Panc1 (cell line): ENCODE measurements at places on chromosomes 2 and 18. TPM values are rescaled to one million over a fixed set of nuclear protein-coding genes. Genes with fewer than 3 reads are reported as not detected.

Gene CABYR
- 29.4 TPM for total RNA-seq

Gene COL6A3
- total RNA-seq = 0.69 TPM

Gene TEKT4
- 0.26 TPM for total RNA-seq

Gene AMER3
- not detected for total RNA-seq

Gene TTR
- total RNA-seq = 1.0 TPM

DNA sequence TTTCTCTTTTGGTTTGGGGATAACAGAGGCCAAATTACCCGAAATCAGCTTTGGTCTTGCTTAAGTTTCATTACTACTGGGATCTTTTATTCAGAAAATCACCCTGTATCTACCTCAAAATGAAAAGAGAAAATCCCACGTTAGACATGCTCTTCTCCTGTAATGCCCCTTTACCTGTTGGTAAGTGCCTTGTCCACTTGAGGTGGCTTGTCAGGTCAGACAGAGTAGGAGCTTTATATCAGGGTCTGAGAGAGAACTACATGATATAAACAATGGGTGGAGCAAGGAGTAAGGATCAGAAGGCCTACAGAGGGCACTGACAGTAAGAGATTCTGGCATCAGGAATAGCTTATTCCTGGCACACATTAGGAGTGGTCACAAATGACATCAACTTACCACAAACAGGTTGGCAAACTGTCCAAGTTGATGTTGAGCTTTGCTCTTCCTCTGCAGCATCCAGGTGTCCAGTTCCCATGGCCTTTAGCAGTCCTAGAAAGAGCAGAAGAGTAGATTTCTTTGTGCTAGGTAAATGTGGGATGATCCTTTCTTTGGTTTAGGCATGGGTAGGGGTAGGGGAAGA, at the start of gene REG1B:
Gene REG1B, minus strand, starts transcription at position 209 of the 580 bp plus-strand sequence. CDS start 381 bp downstream, outside the sequence.
- no peaks in the 10 kb centered on the region for H3K4me1 ChIP-seq
- H3K36me3 ChIP-seq = no peaks in the 10 kb centered on the region
- no peak within 1 kb of the TSS for H3K4me3 ChIP-seq

GRCh38 chr2:121599963-121600651, 49.2 kb downstream of the CLASP1 start:
- no peak overlapping the region for H3K27ac ChIP-seq
- peaks cover 12% of the 10 kb centered on the region; the same call in 1 of the 2 replicates for H3K4me1 ChIP-seq
- H3K27me3 ChIP-seq = no peaks in the 10 kb centered on the region
- no peak for DNase-seq
- H3K36me3 ChIP-seq = no peaks in the 10 kb centered on the region
- no peak overlapping the region for H3K4me3 ChIP-seq

- no peaks in the 10 kb centered on the region for H3K4me1 ChIP-seq
- H3K27ac ChIP-seq = no peak overlapping the region
- no peaks in the 10 kb centered on the region for H3K27me3 ChIP-seq
- DNase-seq = no peak
- H3K36me3 ChIP-seq = no peaks in the 10 kb centered on the region
Observed at GRCh38 chr2:30356071-30356470, 91.0 kb upstream of the LCLAT1 start.

DNA sequence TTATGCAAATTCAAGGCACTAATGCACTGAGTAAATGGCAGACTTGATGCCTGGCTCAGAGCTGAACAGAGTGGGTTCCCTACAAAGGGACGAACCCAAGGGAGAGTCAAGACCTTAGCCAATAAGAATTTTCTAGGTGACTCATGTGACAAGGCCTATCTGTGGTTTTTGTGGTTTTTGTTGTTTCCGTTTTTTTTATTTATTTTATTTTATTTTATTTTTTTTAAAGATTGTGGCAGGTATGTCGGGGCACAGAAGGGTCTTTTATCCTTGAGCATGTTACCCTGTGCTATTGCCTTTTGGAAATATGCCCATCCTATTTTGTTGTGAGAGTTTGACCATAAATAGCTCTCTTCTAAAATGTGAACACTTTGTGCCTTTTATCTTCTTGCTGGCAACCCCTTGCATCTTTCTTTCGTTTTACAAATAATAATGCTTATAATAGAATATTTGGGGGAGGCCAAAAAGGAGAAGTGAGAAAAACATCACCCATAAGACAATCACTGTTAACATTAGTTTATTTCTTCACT, 113.4 kb upstream of the AQP4 start:
- H3K4me1 ChIP-seq = no peaks in the 10 kb centered on the region
- no peaks in the 10 kb centered on the region for H3K27me3 ChIP-seq
- no peak overlapping the region for H3K4me3 ChIP-seq
- H3K27ac ChIP-seq = no peak overlapping the region

DNA sequence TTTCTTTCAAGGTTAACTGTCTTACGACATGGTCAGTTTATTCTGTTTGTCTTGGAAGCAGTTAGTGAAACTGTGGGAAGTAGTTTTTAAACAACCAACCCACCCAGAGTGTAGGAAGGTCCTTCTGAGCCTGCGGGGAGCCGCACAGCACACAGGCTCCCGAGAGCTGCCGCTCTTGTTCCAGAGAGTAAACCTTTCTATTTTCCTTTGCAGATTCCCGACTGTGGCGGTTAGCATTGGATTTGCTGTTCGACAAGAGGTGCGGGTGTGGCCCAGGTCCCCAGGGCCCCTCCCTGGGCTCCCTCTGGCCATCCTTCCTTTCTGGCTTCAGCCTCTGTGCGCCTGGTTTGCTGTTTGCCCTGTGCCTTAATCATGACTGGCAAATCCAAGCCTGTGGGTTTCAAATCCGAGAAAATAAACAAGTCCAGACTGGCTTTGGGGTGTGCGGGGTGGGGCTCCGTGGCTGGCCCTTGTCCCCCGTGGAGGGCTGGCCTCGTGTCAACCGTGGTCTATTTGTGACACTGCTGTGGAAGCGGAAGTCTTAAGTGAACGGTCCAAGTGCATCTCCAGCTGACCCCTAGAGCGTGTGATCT, 30.7 kb downstream of the IMPA2 start:
- H3K4me3 ChIP-seq = no peak overlapping the region
- H3K27me3 ChIP-seq = no peaks in the 10 kb centered on the region
- H3K36me3 ChIP-seq = no peaks in the 10 kb centered on the region
- no peak for DNase-seq
- H3K27ac ChIP-seq = no peak overlapping the region
- H3K4me1 ChIP-seq = no peaks in the 10 kb centered on the region

- H3K27ac ChIP-seq = no peak overlapping the region
- no peaks in the 10 kb centered on the region for H3K36me3 ChIP-seq
- H3K4me1 ChIP-seq = no peaks in the 10 kb centered on the region
- no peaks in the 10 kb centered on the region for H3K27me3 ChIP-seq
Observed at GRCh38 chr2:7835151-7835550, 846.7 kb upstream of the ID2 start.

GRCh38 chr2:239887604-239888003, 137.5 kb downstream of the NDUFA10 start:
- DNase-seq = no peak
- no peak overlapping the region for H3K27ac ChIP-seq
- H3K27me3 ChIP-seq = no peaks in the 10 kb centered on the region; the same call in 1 of the 2 replicates
- H3K4me1 ChIP-seq = no peaks in the 10 kb centered on the region
- H3K4me3 ChIP-seq = no peak overlapping the region

DNA sequence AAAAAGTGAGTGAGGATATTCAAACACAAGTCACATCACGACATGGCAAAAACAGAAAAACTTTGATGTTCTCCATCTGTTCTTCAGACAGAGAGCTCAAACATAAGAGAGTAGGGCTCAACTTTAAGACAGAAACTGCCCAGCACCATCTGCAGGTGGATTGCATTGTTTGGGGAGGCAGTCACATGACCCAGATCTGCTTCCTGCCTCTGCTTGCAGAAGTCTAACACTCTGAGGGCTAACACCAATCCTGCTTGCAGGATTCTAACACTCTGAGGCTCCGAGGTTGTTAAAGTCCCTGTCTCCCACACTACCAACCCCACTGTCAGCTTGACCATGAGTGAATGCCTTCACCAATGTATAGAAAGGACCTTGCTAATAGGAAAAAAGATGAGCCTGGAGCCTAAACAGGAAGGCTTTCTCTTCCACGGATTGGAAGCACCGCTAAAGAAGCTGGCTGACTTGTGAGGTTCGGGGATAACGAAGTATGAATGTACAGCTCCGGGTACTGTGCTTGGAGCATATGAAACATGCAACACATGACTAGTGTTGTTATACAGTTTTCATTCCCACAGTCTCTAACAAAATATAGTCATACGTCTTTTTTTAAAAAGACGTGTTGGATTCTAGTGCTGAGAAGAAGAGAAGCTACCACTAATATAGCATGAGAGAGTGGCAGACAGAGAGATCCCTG, 176.6 kb upstream of the CREB1 start:
- H3K36me3 ChIP-seq = no peaks in the 10 kb centered on the region
- H3K27ac ChIP-seq = no peak overlapping the region
- H3K27me3 ChIP-seq = no peaks in the 10 kb centered on the region
- no peak for DNase-seq

DNA sequence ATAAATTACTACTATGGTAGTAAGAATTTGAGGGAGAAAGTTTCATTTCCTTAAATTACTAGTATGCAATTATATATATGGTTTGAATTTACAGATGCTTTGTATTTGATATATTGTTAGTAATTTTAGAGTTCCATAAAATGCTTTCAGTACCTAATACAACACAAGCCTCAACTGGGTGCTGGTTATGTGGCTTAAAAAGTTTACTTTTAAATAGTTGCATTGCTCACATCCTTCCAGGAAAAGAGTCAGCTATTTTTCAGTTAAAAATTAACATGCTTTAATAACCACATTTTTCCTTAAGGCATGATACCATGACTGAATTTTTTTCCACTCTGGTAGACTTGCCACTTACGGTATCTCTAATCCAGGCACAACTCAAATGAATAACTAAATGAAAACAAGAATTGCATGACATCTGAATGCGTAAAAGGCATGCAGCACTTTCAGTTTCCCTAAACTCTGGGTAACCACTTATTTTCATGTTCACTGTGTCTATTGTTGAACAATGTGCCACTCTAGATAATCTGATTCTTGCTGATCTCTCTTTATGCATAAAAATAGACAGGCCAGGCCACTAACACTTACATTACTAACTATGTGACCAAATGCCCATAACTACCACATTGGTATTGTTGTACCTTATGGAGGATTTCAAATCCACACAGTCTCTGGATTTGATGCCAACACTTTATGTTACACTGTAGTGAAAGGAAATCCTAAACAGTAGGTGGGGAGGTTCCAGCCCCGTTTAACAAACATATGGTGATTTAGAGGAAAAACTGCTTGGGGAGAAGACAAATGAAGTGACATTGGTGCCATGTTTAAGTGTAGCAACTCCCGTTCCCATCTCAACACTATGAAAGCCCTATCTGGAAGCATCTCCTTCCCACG, 35.5 kb upstream of the SLC35F5 start:
- 0 out of 2 replicates have a peak, but pooled peaks cover 6% of the 10 kb centered on the region for H3K4me1 ChIP-seq
- H3K27ac ChIP-seq = no peak overlapping the region
- no peak overlapping the region for H3K4me3 ChIP-seq
- no peaks in the 10 kb centered on the region for H3K36me3 ChIP-seq
- no peak for DNase-seq
- no peaks in the 10 kb centered on the region for H3K27me3 ChIP-seq

- peak overlapping the region; percentile 1 for H3K4me3 ChIP-seq
- H3K4me1 ChIP-seq = peaks cover 84% of the 10 kb centered on the region
- H3K27me3 ChIP-seq = no peaks in the 10 kb centered on the region
- H3K27ac ChIP-seq = peak overlapping the region; percentile 97
- H3K36me3 ChIP-seq = peaks cover 6% of the 10 kb centered on the region
Observed at GRCh38 chr2:101064125-101064502, 62.0 kb downstream of the RPL31 start.

DNA sequence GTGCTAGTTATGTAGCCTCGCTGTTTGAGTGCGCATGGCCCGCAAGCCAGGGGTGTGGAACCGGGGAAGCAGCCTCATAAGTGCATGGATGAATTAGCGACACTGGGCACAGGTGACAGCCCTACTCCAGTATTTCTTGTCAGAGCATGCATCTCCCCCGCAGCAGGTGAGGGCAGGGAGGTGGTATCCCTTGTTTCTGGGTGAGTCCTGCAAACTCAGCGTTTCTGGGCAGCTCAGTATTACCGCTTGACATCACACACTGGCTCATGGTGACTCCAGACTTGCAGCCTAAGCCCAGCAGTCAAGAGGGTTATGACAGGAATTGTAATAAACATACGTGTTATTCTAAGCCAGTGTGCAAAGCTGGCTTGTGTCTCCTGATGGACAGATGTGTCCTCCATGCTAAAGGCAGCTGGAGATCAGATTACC, 2.5 kb downstream of the CABLES1 start:
- peak overlapping the region; percentile 92 for H3K27ac ChIP-seq
- no peaks in the 10 kb centered on the region for H3K36me3 ChIP-seq
- DNase-seq = no peak
- no peaks in the 10 kb centered on the region for H3K27me3 ChIP-seq
- H3K4me1 ChIP-seq = peaks cover 62% of the 10 kb centered on the region

DNA sequence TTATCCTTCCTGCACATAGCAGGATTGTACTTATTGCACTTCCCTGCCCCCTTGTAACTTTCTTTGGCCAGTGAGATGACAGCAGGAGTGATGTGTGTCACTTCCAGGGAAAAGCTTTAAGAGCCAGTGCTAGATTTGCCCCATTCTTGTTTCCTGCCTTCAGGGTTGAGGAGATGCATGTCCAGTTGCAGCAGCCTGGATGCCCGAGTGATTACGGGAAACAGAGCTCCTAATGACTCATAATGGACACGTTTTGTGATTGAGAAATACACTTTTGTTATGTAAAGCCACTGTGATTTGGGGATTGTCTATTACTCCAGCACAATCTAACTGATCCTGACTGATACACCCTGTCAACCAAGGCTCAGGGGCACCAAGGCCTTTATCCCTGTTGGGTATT, 5.0 kb upstream of the TET3 start:
- H3K27ac ChIP-seq = no peak overlapping the region
- peaks cover 34% of the 10 kb centered on the region for H3K4me1 ChIP-seq
- H3K27me3 ChIP-seq = no peaks in the 10 kb centered on the region
- H3K36me3 ChIP-seq = no peaks in the 10 kb centered on the region; the same call in 1 of the 2 replicates

DNA sequence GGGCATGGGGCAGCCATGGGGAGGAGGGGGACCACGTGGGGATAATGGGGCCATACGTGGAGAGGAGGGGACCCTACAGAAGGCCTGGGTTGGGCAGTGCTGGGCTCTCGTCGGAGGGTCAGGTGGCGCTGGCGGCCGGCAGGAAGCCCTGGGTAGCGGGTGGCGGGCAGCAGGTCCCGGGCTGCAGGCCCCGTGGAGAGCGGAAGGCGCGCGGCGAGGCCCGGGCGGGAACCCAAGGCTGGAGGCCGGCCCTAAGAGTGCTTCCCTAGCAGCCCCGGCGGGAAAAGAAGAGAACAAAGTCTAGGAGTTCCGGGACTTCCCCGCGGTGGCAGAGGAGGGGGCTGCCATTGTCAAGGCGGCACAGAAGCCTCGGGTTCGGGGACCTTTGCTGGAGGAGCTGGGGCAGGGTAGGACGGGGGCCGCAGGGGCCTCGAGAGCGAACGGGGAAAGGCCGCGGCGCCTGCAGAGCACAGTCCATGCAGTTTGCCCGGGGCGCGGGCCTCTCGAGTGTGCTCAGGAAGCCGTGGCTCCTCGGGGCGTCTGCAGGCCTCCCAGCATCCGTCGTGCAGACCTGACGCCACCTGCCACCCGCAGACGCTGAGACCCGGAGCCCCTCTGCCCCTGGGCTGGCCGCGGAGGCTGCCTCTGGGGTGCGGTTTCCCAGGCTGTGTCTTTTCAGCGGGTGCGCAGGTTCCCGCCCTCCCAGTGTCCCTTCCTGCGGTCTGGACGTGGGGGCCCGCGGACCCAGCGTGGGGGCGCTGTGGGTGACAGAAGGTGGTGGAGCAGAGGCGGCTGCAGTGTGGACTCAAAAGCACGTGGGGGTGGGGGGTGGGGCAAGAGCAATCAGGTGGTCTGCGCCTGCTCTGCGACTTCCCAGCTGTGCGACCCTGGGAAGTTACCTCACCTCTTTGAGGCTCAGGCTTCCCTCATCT, 19.4 kb upstream of the NCL start:
- no peak overlapping the region for H3K27ac ChIP-seq
- H3K4me1 ChIP-seq = no peaks in the 10 kb centered on the region
- no peak overlapping the region for H3K4me3 ChIP-seq
- no peaks in the 10 kb centered on the region for H3K27me3 ChIP-seq
- no peaks in the 10 kb centered on the region for H3K36me3 ChIP-seq
